ENCODE measurements at places on chromosomes 7 and 10.

GRCh38 chr10:44402465-44403195, 17.7 kb upstream of the CXCL12 start:
- DNase-seq = no peak

DNA sequence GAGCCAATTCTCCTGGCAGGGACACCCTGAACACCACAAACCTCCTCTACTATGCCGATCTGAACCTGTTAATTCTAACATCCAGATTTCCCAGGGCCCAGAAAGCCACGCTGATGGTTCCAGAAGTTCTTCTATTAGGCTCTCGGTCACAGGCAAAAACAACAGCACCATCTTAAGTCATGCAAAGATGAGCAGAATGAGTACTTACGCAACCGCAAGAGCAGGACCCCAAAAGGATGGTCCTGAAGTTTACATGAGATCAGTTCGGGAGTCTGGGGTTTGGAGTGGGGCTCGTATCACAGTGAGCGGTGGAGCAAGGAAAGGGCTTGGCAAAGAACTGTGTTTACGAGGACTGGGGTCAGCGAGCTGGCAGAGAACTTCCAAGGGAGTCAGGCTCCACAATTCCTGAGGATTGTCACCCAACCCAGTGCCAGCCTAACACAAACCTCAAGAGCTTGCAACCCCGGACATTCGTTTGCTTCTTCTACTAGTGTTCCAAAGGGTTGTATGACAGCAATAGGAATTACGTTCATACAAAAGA, 532.6 kb downstream of the TNS3 start:
- no peak for DNase-seq

GRCh38 chr7:94351703-94352102, 43.0 kb upstream of the COL1A2 start:
- no peak for DNase-seq

GRCh38 chr7:35430547-35431153, 176.8 kb upstream of the TBX20 start:
- DNase-seq = no peak

DNA sequence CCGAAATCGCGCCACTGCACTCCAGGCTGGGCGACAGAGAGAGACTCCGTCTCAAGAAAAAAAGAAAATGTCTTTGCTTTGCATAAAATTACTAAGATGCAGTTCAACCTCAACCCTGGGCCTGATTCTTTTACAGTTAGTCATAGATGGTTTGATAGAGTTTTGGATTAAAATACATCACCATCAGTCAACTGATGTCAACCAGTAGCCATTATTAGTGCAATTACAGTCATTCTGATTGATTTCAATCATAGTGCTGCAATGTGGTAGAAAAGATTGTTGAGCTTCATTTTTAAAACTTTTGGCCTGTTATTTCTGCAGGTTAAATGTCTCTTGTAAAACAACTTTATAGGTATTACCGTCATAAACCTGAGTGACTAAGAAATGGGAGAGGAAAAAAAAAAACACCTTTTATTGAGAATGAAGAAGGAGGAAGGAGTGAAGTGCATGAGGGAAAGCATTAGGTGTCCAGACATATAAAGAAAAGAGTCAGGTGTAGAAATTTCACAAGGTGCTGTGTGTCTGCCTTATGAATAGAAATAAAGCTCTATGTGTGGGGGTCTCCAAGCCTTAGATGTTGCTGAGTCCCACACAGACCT, 150.6 kb downstream of the TRIL start:
- DNase-seq = no peak

GRCh38 chr10:114876602-114877300, 55.2 kb downstream of the FHIP2A start:
- DNase-seq = peak; percentile 71

GRCh38 chr7:110854651-110855050, 236.3 kb upstream of the LRRN3 start:
- DNase-seq = no peak

GRCh38 chr7:95511716-95512260, 26.0 kb downstream of the ASB4 start:
- DNase-seq = peak; percentile 67

DNA sequence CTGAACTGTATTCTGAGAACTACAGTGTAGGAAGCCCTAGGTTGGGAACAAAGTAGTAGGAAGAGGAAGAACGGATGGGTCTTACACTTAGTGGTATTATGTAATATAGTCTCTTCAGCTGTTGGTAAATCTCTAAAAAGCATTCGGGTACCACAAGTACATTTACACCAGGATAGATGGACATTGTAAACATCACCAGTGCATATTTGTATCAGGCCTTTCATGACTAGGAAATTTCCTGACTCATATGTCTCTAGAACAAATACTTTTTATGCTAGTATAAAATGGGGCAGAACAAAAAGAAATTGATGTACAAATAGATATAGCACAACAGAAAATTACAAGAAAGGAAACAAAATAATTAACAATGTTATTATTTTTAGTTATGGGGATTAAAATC, 21.5 kb upstream of the OR6B1 start:
- DNase-seq = no peak

DNA sequence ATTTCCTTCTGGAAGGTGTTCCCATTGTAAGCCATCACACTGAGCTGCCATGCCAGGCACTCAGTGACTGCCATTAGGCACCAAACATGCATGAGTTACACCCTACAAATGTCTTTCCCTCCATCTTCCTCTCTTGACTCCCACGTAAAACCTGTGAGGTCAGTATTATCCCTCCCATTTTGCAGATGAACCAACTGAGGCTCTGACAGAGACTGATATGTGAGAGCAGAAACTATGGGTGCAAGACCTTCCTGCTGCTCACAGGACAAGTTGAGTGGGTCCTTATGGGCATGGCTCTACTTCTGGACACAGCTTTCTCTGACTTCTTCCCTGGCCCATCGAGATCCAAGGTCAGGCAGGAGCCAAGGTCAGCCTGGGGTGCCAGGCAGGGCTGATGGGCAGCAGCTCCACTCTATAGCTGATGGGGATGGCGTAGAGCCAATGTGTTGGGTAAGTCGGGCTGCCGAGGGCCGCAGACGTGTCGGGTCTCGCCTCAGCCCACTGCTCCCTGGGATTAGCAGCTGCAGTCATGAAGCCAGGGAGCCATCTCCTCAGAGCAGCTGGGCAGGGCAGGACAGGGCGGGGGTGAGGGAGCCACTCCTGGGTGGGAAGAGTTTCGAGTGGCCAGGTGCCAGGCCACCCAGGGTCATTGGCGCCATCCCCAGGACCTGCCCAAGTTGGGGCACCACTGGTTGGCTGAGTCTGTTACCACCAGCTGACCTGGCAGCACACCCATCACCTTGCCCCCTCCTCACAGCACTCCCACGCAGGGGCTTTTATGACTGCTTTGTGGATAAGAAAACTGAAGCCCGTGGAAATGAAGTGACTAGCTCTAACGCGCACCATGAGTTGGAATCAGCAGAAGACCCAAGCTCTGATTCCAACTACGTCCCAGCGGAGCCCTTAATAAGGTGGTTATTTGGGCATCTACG, 117.8 kb upstream of the ZMIZ1 start:
- DNase-seq = no peak

GRCh38 chr10:14358886-14359573, 28.3 kb upstream of the FRMD4A start:
- no peak for DNase-seq

- DNase-seq = no peak
These were observed 174.9 kb downstream of the CREB5 start for GRCh38 chr7:28587211-28587610.

DNA sequence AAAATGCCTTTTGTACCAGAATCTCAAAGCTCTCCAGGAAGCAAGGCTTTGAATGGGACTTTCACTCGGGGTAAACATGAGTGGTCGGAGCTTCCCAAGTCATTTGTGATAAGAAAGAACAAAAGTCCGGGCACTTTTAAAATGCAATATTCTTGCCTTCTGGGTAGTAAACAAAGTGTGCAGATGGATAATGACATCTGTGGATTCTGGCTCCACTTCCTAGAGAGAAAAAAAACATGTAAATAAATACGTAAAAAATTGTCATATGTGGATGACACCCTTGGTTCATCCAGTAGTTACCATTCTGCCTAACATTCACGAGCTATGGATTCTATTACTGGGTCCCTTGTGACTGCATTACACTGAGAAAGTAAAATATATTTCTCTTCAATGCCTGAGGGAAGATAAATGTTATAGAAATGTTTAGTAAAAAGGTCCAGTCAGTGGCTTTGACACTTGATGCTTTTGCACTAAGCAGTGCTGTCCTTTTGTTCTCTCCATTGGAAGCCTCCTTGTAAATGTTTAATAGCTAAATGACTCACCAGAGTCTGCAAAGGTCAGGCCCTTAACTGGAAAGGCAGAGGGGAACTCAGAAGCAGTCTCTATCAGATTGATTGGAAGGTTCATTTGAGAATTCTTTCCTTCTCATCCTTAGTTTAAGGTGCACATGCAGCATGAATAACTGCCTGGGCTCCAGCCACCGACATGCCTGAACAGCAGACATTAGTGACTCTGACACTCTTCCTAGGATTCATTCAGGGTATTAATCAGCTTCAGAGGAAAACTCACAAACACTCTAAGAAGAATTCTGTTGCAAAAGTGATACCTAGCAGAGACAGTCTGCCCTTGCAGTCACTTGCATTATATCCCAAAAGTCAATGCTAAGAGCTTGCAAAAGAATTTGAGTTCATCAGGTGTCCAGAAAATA, 11.7 kb upstream of the EDRF1 start:
- DNase-seq = peak; percentile 39

- no peak for DNase-seq
These were observed 72.8 kb upstream of the GRB10 start for GRCh38 chr7:50855526-50855925.

DNA sequence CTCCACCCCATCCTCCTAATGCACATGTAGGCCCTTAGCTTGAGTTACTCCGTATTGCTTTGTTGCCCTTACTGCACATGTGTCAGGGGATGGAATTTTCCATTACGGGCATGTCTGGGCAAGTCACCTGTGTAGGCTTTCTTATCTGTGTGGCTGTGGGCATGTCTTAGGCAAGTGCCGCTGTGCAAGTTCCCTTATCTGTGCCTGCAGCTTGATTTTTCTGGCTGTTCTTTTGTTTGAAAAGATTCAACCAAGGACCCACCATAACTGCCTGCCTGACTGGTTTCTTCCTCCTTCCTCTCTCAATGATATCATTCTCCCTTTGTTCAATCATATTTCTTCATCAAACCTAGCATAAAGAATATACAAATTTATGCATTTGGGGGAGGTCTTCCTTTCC, 88.5 kb downstream of the AKR1D1 start:
- no peak for DNase-seq

- peak; percentile 86 for DNase-seq
These were observed 62.2 kb upstream of the TARP start for GRCh38 chr7:38335492-38336147.

DNA sequence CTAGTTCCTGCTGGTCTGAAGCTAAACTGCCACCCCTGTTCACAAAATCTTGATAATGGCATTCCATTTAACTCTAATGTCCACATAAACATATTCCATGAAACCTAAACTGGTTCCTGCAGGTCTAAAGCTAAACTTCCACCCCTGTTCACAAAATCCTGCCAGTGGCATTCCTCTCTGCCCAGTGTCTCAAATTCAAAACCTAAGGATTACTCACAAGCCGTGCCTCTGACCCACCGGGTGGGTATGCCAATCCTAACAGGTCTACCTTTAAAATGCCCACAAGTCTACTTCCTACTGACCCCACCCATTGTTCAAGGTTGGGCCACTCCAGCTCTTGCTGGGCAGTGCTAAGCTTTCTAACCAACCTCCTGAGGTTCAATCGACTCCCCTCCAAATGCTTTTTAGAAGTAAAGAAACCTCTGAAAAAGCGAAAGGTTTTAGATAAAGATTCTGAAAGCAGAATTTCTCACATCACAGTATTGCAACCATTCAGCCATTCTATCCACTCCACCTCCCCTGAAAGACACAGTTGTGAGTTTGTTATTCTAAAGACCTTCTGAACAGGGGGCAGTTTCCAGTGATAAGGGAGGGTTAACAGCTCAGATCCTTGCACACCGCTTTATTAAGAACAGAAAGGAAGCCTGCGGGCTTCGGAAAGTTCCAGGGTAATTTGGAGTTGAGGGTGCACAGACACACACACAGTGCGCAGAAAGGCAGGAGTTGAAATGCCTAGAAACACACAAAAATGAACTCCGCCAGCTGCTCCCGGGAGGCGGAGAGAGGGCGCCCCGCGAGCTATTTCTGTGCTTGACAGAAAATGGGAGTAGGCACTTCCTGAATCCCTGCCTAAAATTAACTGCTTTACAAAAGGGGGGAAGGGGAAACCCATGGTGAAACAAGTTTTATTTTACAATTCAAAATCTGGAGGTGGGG, 87.7 kb downstream of the TNS3 start:
- DNase-seq = no peak

DNA sequence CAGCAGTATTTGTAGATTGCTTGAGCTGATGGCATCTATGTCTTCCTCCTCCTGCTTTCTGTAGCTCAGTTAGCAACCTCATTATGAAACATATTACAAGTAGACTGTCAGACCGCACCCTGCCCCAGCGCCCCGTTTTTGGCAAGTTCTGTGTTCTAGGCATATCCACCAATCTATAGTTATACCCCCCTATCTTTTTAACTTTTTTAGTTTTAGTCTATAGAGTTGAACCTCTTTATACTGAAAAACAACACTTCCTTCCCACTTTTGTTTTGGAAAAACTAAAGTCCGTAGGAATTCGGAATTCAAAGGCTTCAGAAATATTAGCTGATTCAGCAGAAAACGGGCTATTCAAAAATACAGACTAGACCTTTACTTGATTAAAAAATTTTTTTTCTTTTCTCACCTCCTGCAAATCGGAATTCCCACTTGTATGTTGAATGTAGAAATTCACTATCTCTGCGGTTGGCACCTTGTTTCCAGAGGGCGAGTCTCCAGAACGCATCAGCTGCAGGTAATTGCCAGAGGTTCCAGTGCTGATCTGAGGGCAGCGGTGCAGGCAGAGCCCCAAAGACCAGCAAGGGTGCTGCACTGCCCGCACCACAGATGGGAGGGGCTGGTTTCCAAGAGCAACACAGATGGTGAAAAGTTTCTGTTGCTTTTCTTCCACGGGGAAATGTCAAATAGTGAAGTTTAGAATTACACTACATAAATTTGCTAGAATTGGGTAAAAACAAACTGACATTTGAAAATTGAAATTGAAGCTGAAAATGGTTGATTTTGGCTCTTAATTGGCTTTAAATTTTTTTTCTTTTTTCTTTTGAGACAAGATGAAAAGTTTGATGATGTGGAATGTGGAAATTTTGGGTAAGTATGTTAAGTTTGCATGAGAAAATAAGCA, 2.2 kb upstream of the FZD8 start:
- DNase-seq = no peak

DNA sequence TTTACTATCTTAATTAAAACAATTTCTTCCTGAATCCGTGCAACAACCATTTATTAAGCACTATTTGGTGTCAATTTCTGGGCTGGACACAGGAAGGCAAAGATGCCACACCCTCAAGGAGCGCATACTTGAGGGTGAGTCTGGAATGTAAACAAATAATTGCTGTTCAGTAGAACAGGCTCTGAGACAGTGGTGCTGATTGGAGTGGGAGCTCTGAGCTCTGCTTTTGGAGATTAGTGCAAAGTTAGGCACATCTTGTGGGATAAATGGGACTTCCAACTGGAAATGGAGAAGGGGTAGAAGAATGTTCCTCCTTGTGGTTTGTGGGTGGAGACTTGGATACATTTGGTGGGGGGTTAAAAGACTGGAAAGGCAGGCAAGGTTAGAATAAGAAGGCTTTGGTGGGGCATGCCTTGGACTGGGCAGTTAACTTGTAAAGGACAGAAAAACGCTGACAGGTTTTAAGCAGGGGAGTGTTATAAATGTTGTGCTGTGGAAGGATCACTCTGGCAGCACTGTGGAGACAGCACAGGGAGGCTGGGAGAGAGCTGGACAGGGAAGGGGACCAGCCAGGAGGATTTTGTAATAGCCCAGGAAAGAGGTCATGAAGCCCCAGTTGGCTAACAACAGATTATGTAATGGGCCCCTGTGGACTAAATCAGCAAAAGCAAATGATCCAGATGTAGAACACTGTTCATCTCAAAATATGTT, 80.7 kb downstream of the ZNF365 start:
- peak; percentile 82 for DNase-seq

GRCh38 chr10:62635127-62635526, 169.4 kb upstream of the ADO start:
- no peak for DNase-seq
